Cerebellum (tissue), 4 donors: ENCODE measurements at places on chromosomes 3 and 15. TPM values are rescaled to one million over a fixed set of nuclear protein-coding genes. Genes with fewer than 3 reads are reported as not detected.
A peak's percentile ranks its signal among the peaks of the same experiment; 100 is the strongest.

SYNPR gene
- total RNA-seq, result 6.1 TPM

HEG1 gene
- total RNA-seq, result 17.2 TPM

ZFYVE19 gene
- total RNA-seq, result 15.4 TPM

GRCh38 chr3:147412261-147412916 lies 3.2 kb downstream of the ZIC1 start:
- DNase-seq, result no peak

PLSCR4 gene
- 13.4 TPM for total RNA-seq

DNA sequence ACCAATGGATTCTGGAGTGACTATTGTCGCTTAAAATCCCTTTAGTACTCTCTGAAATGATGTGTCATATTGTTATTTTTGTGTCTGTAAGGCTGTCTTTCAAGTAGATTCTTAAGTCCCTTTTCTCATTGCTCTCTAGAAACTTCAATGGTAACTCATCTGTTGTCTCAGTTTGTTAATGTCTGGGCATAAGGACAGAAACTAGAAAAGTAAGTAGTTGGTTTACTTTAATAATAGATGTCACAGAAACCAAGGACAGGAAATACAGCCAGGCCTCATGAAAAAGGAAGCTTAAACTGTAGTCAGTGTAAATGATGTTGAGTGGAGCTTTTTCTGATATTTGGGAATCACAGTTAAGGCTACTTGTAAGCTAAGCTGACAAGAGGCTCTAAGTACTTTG lies 730.2 kb upstream of the DPPA4 start:
- no peak for DNase-seq

DNA sequence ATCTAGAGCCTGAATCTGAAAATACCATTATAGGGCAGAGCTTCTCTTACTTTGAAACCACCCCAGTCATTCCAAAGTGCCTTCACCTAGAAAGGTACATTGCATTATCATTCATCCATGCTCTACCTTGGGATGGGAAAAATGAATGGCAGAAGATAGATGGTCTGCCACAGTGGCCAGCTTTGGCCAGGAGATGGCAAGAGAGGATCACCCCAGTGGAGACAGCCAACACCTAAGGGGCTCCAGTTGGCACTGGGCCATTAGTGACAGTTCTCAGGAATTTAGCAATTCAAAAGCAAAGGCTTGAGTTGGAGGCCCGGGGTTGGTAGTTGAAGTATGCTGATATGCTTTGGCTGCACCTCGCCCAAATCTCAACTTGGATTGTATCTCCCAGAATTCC lies 253.6 kb upstream of the MRPL3 start:
- no peak for DNase-seq

DNA sequence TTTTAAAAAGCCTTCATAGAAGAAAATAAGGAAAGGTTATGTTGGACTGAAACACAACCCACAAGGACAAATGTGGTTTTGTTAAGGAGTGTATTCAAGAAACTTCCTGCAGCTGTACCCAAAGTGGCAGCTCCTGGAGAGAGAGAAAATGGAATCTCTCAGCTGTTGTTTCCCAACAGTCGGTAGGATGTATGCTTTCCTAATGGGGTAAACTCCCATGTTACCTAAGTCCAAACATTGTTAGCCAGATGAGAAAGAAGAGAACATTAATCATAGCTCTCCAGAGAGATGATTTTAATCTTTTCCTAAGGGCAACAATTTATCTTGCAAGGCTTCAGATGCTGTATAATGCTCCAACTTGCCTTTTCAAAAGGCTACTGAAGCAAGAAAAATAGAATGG lies 22.6 kb upstream of the TEX9 start:
- DNase-seq, result no peak

MAGI1 gene
- 103 TPM for total RNA-seq

SERINC4 gene
- total RNA-seq, result not detected

DNA sequence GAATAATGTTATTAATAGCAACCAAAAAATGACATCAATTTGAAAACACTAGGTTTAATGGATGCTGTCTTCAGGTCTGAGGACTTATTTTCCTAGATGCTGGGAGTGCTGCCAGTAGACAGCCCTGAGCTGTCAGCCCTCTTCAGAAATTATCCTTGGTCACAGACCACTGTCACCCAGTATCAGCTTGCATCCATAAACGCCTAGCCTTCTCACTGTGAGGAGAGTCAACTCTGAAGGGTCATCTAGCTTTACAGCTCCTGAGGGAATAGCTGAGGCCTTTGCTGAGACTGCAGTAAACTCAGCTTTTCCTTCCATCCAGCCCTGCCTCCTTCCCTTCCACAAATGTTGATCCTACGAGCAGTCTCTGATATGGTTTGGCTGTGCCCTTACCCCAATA lies 19.4 kb upstream of the MNS1 start:
- DNase-seq, result no peak

DNA sequence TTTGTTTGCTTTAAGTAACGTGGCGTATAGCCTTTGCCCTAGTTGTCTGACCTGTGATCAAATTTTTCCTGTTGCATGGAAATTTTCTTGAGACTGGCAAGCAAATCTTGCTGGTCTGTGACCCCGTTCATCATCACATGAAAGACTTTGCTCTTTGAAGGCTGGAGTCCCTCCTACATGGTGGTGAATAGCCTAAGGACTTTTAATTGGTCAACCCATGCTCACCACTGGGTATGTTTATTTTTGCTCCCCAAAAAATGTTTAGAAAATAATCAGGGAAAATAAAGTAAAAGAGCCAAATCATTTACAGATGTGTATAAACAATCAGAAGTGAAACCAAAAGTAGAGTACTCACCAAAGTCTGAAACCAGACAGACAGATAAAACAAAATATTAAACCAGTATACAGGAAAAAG lies 1075.3 kb upstream of the ALCAM start:
- DNase-seq, result no peak

- no peak for DNase-seq
Measured at GRCh38 chr15:69522361-69522760, 69.7 kb downstream of the RPLP1 start.

DNA sequence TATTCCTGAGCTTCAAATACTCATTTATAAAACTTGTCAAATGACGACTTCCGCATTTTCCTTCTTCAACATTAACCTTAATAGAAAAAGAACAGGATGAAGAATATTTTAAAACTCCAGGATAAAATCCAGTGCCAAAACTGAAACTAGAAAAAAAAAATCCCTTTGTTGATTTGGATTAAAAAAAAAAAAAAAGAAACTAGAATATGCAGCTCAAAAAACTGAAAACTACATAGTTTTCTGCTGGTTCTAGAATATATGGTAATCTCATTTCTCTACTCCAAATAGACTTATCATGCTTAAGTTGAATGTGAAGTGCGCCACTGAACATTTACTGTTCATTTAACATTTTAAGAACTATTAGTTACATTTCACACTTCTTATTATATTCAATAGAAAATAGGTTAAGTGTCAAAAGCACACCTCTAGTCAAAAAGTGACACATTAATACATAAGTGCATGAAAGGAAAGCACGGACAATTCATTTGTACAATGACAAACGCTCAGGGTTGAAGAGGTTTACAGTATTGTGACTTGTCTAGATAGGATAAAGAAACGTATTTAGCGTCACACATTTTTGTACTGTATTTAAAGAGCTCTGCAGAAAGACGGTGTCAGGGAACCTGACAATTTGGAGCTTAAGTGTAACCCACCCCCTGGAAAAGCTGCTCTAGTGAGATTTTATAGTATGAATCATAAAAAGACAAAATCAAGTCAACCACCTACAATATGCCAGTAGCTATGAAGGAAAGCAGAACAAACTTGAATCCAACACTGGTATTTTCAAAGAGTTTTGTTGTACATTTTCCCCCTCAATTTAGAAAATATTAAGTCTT lies 5.8 kb downstream of the TRA2B start:
- DNase-seq, result no peak

DNA sequence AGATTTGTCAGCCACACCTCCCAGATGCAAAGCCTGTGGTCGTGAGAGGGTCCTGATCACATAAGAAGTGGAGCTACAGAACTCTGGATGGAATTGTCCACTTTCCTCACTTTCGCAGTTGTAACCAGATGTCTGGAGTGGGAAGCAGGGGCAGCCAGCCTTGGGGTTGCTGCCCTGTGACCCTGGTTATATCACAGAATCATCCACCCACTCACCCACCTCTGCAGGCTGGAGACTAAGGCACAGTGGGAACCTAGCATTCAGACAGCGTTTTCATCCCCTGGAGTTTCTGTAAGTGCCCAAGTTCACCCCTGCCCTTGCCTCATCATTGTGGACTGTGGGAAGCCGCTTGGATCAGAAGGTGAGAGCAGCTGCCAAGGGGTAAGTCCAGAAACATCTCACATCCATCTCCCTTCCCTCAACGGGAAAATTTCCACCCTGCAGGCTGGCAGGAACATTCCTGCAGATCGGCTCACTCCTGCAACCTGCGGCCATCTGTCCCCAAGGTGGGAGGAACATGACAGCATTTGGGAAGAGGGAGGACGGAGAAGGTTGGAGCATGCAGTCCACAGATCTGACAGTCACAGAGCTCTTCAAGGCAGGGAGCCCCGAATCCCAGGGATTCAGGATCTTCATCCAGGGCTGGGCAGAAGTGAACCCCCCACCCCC lies 2.9 kb upstream of the IQSEC1 start:
- peak; percentile 89 for DNase-seq

GRCh38 chr3:151410891-151411559 lies 26.5 kb upstream of the P2RY12 start:
- no peak for DNase-seq

DNA sequence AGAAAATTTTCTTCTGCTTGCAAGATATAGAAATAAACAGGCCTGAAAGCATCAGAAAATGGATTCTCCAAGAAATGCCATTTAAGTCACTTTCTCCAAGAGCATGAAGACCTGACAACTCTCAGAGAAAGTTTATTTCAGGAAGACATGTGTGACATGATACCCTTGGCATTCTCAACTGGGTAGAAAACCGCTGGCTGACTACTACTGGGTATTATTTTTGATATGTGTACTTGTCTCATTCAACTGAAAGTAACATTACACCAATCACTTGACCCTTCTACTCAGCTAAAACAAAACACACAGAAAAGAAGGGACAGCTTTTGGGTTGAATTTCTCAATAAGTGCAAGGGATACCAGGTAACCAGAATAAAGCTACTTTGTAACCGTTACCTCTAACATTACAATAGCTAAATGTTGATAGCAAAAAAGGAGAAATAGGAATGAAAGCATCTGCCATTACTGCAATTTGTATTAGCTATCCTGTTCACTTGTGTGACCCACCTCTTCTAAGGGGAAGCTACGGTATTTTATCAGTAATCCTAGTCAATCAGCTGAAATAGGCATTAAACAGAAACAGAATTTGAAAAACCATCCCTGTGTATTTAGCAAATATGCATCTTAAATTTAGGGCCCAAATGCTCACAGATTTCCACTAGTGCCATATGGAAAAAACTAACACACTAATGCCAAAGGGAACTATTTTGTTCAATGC lies 7.3 kb downstream of the TRA2B start:
- DNase-seq, result no peak

DNA sequence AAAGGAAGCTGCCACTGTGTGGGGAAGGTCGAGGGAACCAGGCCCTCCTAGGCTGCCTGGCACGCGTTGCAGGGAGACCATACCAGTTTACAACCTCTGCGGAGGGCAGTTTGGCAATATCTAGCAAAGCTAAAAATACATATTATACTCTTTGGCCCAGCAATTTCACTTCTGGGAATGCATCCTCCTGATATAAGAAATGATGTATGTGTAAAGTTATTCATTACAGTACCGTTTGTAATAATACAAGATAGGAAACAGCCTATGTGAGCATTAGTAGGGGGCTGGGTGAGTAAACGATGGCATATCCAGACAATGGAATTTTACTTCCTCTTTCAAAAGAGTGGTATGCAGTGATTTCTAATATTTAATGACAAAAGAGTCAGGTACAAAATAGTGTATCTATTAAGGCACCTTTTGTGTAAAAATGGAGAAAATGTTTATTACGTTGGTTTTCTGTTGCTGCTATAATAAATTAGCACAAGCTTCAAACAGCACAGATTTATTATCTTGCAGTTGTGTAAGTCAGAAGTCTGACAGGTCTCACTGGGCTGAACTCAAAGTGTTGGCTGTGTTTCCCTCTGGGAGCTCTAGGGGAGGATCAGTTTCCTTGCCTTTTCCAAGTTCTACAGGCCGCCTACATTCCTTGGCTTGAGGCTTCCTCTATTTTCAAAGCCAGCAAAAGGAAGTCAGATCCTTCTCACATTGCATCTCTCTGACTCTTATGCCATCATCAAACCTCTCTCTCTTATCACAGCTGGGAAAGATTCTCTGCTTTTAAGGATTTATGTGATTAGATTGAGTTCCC lies 9.0 kb downstream of the APOD start:
- no peak for DNase-seq

- DNase-seq, result no peak
Measured at GRCh38 chr15:64044300-64045100, 1.8 kb downstream of the DAPK2 start.

GRCh38 chr15:22989576-22990477 lies 9.7 kb upstream of the CYFIP1 start:
- DNase-seq, result no peak

GRCh38 chr3:176861137-176861536 lies 336.1 kb downstream of the TBL1XR1 start:
- no peak for DNase-seq

GRCh38 chr15:96804754-96805153 lies 474.3 kb downstream of the NR2F2 start:
- DNase-seq, result no peak

ZNF35 gene
- 22.9 TPM for total RNA-seq

TMEM212 gene
- total RNA-seq, result not detected

P2RY13 gene
- 1.7 TPM for total RNA-seq

- peak; percentile 94 for DNase-seq
Measured at GRCh38 chr3:50154840-50155490, at the start of gene SEMA3F. TSS of gene SEMA3F (plus strand) at chr3:50155324. CDS start at chr3:50159623, 4,299 bp downstream.

SECISBP2L gene
- 105 TPM for total RNA-seq

GRCh38 chr3:6770397-6770690 lies 90.6 kb upstream of the GRM7 start:
- DNase-seq, result no peak

GRCh38 chr15:96369825-96370621 lies 39.5 kb downstream of the NR2F2 start:
- DNase-seq, result no peak

CLCN2 gene
- 16.0 TPM for total RNA-seq

DNA sequence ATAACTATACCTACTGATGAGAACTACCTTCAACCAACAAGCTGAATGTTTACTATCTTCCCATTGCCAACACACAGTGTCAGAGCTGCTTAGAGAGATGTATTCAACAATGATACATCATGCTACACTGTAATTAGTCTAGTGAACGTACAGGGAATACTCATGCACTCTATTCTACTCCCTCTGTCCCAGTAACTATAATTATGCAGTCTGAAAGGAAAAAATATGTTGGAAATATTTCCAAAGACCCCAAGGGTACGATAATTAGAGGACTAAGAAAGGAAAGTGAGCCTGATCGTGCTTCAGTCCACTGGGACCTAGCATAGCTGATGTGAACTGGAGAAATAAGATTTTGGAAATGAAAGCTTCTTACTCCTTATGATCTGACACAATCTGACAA lies 36.9 kb upstream of the FSIP1 start:
- no peak for DNase-seq

DNA sequence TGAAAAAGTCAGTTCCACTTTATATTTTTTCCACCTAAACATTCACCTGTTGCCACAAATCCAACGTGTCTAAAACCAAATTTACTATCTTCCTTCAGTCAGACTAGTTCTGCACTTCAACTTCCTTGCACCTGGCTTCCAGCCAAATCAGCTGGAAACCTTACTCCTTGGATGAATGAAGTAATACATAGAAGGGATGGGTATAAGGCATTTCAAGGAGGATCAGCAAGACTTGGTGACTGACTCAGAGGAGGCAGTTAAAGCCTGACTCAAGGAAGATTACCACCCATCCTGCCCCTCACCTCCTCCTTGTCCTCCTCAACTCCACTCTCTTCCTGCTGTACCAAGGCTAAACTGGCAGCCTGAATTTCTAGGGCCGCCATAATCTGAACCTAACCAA lies 37.1 kb downstream of the QTRT2 start:
- no peak for DNase-seq

GRCh38 chr3:6147883-6148282 lies 713.0 kb upstream of the GRM7 start:
- no peak for DNase-seq
